ENCODE measurements at places on chromosomes 7 and 10.

DNA sequence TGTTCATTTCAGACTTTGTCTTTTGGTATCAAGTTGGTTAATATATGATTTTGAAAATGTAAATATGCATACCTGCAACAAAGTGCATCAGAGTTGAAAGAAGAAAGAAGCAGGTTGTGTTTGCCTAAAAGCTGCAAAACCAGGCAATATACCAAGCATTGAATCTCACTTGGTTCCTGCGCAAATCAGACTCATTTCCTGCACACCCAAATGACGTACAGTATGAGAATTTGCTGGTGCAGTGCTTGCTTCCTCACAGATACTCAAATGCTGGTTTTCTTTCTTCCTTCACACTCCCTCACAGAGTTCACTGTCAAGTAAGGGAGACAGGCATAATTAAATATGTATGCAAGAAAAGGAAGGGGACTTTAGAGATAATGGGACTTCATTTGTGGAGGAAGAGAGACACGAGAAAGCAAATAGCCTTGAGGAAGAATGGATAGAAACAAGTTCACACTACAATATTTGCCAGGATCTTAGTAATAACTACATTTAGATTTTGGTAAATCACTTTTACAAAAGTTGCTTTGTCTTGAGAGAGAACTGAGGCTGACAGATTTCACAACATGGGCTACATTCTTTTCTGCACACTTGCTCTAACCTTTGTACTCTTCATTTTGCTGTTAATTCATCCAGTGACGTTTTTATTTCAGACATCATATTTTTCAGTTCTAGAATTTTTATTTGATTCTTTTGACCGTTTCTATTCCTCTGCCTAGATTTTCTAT is 56.9 kb upstream of the AOAH start:
- no peak for DNase-seq

DNA sequence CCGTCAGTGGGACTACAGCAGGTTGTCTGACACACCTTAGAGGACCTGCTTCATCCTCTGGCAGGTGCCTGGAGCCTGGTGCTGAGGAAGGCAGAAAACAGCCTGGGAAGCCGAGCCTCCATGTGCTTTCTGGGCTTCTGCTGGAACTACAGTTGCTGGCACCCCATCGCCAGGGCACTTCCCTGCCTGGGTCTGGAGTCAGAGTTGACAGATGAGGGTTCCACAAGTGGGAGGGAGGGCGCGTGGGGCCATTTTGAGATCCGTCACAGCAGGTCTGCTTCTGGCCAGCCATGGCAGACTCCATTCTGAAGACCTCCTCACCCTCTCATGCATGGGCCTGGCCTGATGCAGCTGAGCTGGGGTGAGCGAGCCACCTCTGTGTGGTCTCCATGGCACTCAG is 33.2 kb upstream of the TCERG1L start:
- DNase-seq = no peak

GRCh38 chr10:15370856-15371701 is at the start of gene FAM171A1:
Gene FAM171A1, minus strand, starts transcription at chr10:15371289. Its CDS starts 237 bp downstream, at chr10:15371052.
- DNase-seq = no peak

- no peak for DNase-seq
These were observed 42.9 kb downstream of the EBF3 start for GRCh38 chr10:129921065-129921670.

DNA sequence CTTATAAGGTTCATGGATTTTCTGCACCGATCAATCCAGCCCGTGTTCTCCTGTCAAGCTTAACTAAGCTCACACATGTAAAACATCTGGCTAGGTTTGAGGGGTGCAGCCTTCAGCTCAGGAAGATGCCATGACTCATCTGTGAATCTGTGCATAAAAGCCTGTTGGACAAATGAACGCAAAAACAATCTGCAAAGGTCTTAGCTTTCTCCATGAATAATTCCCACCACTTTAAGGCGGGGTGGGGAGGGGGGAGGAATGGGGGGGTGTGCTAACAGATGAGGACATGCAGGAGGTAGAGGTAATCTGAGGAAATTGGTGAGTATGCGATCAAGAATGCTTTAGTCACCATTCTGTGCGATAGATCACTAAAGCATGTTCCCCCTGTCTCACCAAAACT is 4.8 kb downstream of the DOCK4 start:
- no peak for DNase-seq

DNA sequence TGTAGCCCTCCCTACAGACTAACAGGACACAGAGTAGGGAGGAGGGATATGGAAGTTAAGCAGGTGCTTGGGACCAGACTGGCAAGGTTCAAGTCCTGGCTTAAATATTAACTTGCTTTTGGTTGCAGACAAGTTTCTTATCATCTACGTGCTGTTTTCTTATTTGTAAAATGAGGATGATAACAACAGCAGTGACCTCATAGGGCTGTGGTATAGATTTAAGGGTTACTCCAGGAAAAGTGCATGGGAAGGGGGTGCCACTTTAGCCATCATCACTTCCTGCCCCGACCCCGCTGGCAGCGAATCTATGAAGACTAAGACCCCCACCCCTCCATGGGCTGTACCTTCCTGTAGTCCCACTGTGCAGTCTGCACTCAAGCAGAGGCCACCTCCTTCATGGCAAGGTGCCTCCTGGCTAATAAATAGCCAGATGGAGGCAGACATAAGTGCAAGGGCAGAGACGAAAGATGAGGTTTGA is 250.2 kb downstream of the COBL start:
- DNase-seq = no peak

GRCh38 chr10:7605565-7606295 is 61.0 kb downstream of the ITIH5 start:
- DNase-seq = no peak

- no peak for DNase-seq
These were observed 27.4 kb downstream of the LAMB4 start for GRCh38 chr7:108102671-108103312.

DNA sequence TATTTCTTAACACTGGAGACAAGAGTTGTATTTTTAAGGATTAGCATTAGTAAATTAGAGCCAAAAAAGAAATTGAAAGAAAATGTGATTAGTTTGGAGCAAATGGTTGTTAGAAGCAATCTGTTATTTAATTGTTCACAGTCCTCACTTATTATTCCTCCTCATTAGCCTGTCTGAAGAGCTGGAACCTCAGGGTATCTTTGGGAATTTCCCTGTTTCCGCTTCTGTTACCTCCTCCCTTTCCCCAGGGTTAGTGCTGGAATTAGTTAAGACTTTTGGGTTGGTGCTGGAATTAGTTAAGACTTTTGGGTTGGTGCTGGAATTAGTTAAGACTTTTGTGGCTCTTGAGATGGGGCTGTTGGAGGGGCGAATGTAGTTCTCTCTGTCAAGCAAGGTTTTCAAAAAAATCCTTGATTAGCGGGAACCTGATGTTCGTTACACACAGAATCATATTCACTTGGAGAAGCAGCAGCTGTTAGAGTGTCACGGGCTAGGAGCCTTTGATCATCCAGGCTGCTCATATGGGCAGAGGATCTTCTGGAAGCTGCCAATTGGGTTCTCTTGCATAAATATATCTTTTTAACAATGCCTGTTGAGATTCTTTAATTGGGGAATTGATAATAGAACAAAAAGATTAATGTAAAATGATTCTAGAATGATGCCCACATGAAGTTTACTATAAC is 251.0 kb upstream of the NPSR1 start:
- DNase-seq = no peak

GRCh38 chr10:130847170-130847569 is 464.4 kb downstream of the TCERG1L start:
- DNase-seq = no peak

DNA sequence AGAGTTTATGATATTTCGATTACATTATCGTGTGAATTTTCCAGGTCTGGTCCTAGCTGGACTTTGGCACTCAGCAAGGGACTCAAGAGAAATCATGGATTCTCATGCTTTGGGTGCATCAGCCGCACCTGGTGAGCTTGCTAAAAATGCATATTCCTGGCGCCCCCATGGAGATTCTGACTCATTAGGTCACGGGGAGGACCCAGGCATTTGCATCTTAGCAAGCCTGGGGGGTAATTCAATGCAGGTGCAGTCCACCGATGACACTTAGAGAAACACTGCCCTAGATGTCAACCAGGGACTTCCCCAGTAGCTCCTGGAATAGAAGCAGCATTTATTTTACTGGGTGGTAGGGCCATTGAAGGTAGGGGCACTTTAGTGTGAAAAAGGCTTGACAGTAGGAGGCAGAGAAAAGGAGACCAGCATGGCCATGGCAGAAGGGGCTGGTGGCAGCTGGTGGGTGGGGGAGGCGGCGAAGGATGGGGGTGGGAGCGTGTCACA is 29.9 kb upstream of the PDCD4 start:
- no peak for DNase-seq

DNA sequence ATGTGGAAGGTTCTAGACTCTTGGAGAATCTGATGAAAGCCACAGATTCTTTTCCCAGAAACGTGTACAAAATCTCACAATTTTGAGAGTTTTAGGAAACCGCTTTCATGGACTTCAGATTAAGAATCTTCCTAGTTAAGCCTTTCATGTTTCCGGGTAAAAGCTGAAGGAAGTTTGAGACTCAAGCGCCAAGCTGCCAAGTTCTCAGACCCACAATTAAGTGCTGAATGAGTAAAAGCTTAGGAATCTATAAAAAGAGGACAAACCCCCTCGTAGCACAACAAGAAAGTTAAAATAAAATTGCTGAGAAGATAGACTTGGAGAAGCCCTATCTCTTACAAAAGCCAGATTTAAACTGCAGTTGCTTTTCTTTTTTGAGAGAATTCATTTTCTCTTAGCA is 99.6 kb downstream of the ST8SIA6 start:
- no peak for DNase-seq

DNA sequence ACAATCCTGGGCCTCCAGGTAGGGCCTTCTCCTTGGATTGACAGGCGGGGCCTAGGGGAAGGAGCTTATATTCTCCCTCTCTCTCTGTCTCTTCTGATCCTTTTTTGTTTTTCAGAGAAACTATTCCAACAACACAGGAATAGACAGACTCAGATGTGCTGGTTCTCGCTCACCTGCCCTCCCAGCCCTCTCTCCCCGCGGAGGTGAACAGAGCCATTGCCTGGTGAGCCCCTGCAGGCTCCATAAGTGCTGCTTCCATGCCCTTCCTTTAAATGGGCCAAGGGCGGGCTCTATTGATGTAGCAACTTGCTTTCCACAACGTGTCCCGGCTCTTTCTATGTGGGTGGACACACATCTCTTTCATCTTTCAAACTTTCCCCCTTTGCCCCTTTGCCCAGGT is 47.2 kb upstream of the IGFBP3 start:
- no peak for DNase-seq

DNA sequence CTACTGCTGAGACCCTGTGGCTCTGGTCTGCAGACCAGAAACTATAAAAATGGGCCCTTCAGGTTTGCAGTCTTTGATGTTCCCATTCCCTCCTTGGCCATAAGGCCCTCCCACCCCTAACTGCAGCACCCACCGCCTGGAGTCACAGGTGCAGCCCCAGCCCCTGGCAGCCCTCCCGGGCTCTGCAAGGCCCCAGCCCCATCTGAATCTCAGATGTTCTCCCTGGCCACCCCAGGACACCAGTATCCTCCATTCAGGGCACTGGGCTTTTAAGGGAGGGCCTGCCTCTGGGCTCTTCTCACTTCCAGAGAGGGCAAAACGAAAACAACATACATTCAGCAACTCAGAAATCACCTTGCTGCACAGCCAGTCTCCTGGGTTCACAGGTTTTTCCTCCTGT is 107.7 kb upstream of the RET start:
- DNase-seq = no peak

- no peak for DNase-seq
These were observed 41.9 kb downstream of the AGK start for GRCh38 chr7:141593134-141593533.

GRCh38 chr7:23105086-23105643 is 420 bp upstream of the KLHL7 start:
- no peak for DNase-seq

Data from cerebellar nuclear complex (tissue), 1 donor.